T follicular helper cell (primary cell): ENCODE measurements at places on chromosomes 2 and 18.

GRCh38 chr2:200742426-200742825, 69.3 kb upstream of the BZW1 start:
- no peak for DNase-seq

GRCh38 chr2:152407204-152407721, 72.3 kb downstream of the FMNL2 start:
- DNase-seq = no peak

GRCh38 chr2:48910961-48911360, 155.4 kb upstream of the LHCGR start:
- no peak for DNase-seq

- DNase-seq = no peak
These were observed 72.0 kb upstream of the ODC1 start for GRCh38 chr2:10520154-10520553.

- no peak for DNase-seq
These were observed 48.6 kb upstream of the FSIP2 start for GRCh38 chr2:185689906-185690539.

- DNase-seq = no peak
These were observed 27.2 kb downstream of the CCDC195 start for GRCh38 chr2:224688997-224689396.

DNA sequence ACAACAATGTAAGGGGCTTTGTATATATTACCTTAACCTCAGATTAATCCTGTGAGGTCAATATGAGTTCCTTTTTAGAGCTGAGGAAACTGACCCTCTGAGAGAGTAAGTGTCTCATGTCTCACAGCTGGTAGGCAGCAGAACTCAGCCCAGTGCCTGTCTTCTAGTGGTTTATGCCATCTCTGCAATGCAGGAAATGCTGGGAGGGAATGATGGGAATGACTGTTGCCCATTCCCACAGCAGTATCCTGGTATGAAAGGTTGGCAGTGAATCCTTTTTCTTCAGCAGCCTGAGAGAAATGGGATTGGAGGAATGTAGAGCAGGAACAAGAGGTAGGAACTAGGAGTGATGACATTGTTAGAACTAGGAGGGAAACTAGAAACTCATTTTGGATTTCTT, 6.0 kb downstream of the MRPL30 start:
- DNase-seq = no peak

GRCh38 chr2:74945788-74946331, 12.6 kb upstream of the POLE4 start:
- no peak for DNase-seq

DNA sequence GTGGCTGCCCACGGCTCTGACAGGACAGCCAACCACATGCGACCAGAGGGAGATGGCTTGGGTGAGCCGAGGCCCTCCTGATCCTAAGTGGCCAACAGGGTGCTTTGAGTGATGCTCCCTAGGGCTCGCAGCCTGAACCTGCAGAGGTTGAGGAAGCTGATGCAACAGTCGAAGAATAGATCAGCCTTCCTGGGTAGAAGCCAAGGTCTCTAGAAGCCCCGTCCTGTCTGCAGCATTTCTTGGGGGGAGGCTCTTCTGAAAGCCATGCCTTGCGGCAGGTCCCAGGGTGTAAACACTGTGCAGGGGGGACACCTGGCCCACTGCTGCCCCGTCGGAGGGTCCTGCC, 136.4 kb downstream of the HDAC4 start:
- no peak for DNase-seq

GRCh38 chr2:205988274-205988673, 97.7 kb downstream of the INO80D start:
- DNase-seq = no peak

- no peak for DNase-seq
These were observed 846.7 kb downstream of the BCL11A start for GRCh38 chr2:59706729-59707128.

- no peak for DNase-seq
These were observed 744 bp downstream of the POU3F3 start for GRCh38 chr2:104854498-104855220.

GRCh38 chr2:209526561-209526960, 102.7 kb downstream of the MAP2 start:
- no peak for DNase-seq

DNA sequence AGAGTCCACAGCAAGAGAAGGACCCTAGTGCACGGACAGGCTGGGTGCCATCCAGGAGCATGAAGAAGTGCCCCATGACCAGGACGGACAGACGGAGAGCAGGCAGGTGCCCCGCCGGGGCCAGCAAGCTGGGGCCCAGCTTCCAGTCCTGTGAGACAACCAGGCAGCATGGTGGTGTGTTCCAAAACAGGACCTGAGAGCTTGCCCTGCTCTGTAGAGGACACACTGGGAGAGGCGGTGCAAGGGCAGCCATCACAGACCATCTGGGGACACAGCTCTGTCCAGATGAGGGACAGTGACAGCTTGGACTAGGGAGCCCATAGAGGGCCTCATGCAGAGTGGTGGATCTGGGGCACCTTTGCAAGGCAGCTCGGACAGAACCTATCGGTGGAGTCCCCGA, 279.8 kb downstream of the EIPR1 start:
- DNase-seq = no peak

DNA sequence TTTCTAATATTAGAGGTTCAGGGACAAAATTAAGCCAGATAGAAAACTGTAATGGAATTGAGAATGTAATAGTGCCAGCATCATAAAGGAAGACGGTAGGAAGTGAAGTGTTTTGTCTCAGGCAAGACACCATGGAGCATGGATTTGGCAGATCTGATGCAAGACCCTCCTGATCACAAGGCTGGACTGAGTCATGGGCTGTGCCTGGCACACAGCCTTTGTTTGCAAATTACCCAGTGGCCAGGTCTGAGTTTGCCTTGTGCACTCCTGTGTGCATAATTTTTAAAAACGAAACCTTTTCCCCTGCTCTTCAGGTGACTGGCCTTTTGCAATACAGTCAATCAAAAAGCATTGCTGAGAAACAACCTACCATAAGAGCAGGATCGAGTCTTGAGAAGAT, 2.0 kb upstream of the UPP2 start:
- no peak for DNase-seq

DNA sequence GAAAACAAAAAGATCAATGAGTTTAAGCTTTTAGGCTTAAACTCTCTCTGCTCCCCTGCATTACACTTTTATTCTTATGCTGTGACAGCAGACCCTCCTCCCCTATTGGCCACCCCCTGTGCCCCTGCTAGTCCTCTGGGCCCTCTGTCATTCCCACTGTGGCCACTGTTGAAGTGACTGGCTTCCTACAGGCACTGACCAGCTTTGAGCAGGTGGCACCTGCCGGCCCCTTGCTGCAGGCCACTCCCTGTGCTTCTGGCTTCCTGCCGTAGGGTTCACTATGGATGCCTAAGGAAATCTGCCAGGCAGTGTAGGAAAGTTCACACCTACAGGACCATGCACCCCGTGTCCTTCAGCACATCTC, 156.5 kb upstream of the L3MBTL4 start:
- no peak for DNase-seq

DNA sequence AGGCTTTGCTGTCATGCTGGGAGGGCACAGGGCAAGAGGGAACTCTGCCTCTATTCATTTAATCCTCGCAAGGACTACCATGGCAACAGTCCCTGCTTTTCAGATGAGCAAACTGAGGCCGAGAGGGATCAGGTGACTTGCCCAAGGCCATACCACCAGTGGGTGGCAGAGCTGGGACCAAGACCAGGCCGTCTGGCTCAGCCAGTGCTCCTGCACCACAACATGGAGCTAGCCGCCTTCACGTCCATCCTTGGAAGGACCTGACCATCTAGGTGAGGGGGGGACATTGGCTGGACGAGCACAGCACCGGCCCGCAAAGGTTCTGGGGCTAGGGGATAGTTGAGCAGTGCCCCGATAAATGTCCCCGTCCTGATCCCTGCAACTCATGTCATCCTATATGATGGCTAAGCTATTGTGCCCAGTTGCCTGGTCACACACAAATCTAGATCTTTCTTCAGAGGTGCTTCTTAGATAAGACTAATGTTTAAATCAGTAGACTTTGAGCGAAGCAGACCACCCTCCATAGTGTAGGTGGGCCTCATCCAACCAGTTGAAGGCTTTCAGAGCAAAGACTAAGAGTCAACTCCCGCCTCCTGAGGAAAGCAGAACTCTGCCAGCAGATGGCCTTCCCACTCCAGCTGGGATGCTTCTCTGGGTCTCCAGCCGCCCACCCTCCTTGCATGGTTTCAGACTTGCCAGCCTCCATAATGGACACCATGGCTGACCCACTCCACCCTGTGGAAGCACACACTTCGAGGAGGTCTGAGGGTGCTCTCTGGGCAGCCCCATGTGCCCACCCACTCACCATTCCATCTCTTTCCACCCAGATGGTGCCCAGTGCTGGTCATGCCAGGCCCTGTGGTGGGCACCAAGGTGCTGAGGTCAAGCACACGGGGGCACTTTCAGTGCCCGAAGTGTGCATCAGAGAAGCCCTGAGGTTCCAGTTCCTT, 214.8 kb upstream of the RAB6C start:
- DNase-seq = no peak

GRCh38 chr2:149427387-149427786, 97.0 kb downstream of the LYPD6 start:
- no peak for DNase-seq

GRCh38 chr2:133541376-133541775, 26.9 kb downstream of the NCKAP5 start:
- no peak for DNase-seq

GRCh38 chr2:108611021-108611420, 76.8 kb downstream of the LIMS1 start:
- no peak for DNase-seq

GRCh38 chr2:49367003-49367402, 212.7 kb upstream of the FSHR start:
- no peak for DNase-seq

- no peak for DNase-seq
These were observed 2037.8 kb upstream of the LRRTM1 start for GRCh38 chr2:82342356-82342755.

- DNase-seq = no peak
These were observed 21.0 kb upstream of the RHOB start for GRCh38 chr2:20425884-20426283.

DNA sequence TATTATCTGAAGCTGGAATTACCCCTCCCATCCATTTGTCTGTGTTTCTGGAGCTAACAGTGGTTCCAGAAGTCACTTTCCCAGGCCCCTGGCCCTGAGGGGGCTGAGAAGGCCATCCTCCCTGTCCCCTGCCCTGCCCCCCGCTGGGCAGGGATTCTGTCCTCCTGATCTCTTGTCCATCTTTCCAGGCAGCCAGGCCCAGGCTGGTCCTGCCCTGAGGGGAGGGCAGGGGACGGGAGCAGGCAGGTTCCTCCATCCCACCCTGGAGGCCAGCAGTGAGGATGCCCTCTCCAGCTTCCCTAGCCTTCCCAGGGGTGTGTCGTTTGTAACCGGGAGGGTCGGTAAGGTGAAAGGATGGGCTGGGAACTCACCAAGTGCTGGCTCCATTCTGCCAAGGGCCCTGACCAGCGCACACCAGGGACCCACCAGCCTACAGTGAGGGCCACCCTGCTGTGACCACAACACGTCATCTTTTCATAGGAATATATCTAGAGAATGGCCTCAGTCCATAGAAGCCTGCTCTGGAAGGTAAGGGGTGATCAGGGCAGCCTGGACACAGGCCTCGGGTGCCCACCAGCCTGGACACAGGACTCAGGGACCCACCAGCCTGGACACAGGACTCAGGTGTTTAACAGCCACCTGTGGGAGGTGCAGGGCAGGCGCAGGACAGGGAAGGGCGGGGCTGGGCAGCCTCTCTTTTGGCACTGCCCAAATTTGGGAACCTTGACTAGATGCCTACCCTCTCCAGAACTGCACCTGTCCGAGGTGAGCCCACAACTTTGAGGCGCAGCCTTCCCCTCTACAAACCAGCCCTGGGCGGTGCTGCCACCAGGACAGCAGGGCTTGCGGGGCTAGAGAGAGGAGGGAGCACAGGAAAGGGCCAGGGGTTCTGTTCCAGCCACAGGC, 35.8 kb upstream of the GPC1 start:
- no peak for DNase-seq

DNA sequence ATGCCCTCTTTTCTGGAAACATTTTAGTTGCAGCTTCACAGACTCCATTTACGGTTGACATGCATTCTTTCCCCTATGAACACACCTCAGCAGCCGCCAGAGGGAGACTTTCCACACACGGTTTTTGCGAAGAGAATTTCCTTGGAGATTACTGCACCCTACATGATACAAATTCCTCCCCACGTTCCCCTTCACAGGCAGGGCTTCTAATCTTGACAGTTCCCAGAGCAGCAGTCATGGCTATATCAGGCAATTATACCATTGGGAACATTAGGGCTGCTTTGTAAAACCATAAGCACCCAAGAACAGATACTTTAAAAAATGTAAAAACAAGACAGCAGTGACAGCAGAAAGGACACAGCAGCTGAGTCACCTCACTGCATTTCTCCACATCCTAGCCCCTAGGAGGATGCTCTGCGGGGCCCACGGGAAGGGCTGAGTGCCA, 253.8 kb downstream of the TGIF1 start:
- no peak for DNase-seq

GRCh38 chr2:160411167-160411566, 82.4 kb downstream of the RBMS1 start:
- DNase-seq = no peak

DNA sequence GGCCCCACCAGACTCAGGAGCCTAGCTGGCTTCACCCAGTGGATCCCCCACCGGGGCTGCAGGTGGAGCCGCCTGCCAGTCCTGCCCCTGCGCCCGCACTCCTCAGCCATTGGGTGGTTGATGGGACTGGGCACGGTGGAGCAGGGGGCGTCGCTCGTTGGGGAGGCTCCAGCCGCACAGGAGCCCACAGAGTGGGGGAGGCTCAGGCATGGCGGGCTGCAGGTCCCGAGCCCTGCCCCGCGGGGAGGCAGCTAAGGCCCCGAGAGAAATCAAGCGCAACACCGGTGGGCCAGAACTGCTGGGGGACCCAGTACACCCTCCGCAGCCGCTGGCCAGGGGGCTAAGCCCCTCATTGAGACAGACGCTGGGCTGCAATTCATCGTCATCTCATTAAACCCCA, 184.0 kb downstream of the SNTG2 start:
- no peak for DNase-seq

DNA sequence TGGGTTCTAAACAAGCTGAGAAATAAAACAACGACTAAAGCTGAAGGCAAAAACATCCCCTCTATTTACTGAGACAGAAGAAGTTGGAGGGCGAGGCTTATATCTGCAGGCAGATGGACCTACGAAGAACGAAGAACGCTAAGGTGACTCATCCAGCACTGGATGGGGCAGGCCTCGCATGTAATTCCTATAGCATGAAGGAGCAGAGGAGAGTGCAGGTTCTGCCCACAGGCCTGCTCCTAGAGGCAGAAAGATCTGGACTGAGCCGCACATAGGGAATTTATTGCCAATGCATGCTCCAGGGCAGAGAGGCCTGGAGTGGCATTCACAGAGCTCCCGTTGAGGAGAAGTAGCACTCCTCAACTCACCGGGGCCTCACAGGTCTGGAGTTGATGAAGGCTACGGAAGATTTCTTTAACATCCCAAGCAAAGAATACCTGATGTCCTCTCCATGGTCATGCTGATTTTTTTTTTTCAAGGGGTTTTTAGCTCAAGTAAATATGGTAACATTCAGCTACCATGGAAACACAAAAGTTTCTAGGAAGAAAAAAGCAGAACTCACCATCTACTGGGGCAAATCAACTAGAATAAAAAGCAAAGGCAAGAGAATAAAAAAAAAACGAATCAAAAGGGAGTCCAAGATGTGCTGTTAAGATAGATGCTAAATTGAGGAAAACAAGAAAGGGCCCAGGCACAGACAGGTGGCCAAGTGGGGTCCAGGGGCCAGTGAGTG, 10.4 kb upstream of the METTL21A start:
- no peak for DNase-seq
